ENCODE measurements at places on chromosomes 7 and 10.

- DNase-seq = no peak
Measured at GRCh38 chr10:7618461-7618860, 48.3 kb downstream of the ITIH5 start.

GRCh38 chr10:22764639-22765038 is 50.3 kb upstream of the PIP4K2A start:
- no peak for DNase-seq

GRCh38 chr7:108463613-108464012 is 7.4 kb upstream of the NRCAM start:
- DNase-seq = no peak

DNA sequence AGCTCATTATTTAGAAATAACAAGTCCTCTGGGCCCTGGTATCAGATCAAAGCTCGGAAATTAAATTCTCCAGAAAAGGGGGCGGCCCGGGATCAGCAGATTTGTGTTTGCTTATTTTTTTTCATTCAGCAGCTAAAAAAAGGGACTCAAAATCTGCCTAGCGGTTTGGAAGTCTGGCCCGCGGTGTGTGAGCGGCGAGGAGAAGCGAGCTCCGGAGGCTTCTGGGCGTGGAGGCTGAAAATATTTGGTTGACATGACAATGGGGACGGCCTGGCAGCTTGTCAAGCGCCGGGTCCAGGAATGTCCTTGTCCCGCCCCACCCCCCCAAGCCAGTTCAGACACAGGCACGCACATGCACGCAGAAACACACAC is 43.4 kb downstream of the FOXL3 start:
- no peak for DNase-seq

DNA sequence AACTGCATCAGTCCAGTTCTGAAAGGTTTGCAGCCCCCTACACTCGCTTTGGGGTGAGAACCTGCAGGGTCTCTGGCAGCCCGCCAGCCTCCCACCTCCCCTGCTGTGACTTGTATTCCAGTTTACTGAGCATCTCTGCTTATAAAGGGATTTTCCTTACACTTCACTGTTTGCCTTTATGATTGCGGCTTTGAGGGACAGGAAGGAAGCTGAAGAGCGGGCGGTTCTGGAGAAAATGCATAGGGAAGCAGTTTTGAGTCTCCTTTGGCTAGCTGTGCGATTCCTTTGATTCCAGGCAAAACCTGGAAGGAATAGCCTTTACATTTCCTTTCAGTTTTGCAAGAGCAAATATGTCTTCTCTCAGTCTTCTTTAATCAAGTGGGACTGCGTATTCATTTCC is 65.0 kb upstream of the TRIM8 start:
- no peak for DNase-seq

DNA sequence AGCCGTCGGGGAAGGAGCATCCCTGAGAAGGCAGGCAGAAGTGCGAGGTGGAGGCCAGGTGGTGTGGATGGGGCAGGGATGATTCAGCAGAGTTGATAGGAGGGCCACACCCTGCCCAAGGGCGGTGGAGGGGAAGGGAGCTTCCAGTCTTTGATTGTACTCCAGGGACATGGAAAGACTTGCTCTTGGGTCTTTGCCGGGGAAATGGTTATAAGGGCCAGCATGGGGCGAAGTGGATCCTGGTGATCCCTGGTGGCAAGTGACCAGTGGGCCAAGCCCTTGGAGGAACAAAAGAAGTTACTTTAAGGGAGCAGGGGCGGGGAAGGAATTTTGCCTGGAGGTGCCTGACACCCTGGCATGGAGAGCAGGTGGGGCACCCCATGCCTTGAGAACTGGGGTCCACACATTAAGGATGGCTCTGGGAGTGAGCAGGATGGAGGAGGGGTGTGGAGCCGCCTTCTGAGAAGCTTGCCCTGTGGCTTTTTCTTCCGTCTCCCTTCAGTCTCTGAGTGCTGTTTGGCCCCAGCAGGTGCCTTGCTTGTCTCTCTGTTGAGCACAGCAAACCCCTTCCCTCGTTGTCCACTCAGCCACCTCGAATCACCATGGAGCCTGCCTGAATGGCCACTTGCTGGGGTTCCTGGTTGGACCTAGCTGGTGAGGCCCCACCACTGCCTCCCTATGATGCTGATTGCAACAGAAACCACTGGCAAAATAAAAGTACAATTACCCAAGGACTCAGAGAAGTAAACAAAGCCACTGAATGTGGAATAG is 83.9 kb downstream of the RAMP3 start:
- DNase-seq = no peak
